ENCODE measurements at places on chromosomes 13 and 19.

DNA sequence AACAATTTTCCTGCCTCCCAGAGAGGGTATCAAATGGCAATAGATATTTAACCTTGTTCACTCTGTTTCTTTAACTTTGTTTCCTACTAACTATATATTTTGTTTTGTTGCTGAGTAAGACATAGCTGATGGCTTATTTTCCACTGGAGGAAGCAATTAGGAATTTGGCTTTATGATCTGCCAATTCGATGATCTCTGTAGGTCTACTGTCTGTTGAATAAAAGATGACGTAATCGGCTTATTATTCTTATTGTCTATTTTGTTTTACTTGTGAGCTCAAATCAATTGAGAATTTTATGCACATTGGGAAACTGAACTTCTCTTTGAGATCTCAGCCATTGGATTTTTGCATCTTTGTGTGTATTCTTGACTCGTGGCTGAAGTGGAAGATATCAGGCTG is 862.6 kb downstream of the EFNB2 start:
- DNase-seq = no peak

DNA sequence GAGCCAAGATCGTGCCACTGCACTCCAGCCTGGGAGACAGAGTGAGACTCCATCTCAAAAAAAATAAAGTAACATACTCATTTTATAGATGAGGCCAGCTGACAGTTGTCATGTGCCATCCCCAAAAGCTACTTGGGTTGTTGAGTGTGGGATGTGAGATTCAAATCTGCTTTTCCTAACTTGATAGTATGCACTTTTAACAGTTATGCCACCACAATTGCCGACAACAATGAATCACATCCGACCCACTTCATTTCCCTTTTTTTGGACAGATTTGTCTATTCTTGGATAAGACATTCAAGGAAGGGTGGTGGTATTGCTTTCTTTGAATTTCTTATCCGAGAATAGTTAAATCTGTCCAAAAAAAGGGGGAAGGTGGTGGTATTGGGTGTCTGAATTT is 16.3 kb upstream of the DNMT1 start:
- DNase-seq = no peak

GRCh38 chr13:96071504-96071903 is 18.3 kb upstream of the UGGT2 start:
- DNase-seq = no peak

DNA sequence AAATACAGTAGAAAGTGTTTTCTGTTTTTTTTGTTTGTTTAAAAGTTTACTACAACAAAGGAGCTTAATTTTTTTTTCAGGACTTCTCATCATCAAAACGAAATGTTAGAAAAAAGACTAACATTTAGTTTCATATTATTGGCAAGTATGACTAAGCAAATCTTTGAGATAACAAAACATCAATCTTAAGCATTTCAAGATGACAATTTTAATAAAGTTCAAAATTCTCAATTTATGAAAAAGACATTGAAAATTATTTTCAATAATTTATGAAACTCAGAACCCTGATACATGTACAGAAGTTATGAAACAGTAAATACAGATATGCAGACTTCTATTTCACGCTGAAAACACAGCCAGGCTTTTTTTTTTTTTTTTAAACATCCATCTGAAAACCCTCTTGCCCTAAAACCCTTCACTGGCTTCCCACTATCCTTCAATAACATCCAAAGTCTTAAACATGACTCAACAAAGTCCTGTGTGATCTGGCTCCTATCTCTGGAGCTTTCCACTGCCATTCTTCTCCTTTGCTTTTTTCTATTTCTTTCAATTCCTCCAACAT is 3.9 kb downstream of the RBM26 start:
- no peak for DNase-seq

GRCh38 chr19:42542791-42543190 is 14.5 kb upstream of the CEACAM1 start:
- no peak for DNase-seq
